ENCODE measurements at places on chromosomes 11 and 22. TPM values are rescaled to one million over a fixed set of nuclear protein-coding genes. Genes with fewer than 3 reads are reported as not detected.

GRCh38 chr11:93542811-93543229 is 371 bp downstream of the SMCO4 start:
- peak; percentile 31 for DNase-seq

DNA sequence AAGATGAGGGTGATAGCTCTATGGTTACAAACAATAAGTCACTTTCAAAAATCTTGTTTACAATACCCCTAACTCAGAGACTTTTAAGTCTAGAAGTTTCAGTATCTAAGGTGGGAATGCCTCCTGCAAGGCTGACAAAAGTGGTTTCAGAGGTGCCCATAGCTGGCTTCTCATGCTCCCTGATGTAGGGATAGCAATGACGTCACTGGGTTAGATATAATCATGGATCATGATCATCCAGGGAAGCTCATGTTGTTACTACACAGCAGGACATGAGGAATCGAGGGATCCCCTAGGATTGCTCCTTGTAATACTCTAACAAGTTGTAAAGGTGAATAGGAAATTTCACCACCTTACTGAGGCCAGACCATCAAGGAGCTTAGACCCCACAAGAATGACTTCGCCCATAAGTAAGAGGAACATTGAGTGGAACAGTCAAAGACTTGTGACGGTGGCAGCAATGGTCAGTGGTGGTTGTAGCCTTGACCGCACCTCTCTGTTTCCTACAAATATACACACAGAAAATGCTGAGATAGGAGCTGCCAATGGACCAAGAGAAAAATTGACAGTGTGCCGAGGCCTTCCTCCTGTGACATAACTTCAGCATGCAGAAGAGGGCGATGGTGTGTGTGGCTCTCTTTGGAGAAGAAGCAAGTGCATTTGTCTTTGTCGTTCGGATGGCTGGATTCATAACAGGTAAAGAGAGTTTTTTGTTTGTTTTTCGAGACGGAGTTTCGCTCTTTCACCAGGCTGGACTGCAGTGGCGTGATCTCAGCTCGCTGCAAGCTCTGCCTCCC is 15.6 kb downstream of the APOL4 start:
- no peak for DNase-seq

The CECR2 gene
- total RNA-seq, result 0.20 TPM

GRCh38 chr11:18802381-18803257 is 11.0 kb upstream of the PTPN5 start:
- peak; percentile 9 for DNase-seq

The DDIAS gene
- total RNA-seq, result 10.3 TPM

The TREH gene
- total RNA-seq, result not detected

DNA sequence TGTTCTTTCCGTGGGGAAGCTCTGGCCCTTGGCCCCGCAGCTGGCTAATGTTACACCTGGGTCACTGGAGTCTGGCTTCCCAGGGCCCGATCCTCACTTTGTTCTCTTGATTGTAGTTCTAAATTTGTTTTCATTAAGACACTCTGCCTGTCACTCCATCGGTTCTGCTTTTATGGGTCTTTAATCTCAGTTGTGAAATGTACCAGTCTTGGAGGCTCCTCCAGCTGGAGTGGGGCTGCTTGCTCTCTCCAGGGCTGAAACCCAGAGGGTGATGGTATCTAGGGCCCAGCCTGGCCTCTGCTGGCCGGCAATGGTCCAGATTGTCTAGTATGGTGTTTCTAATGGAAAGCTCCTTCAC is 352.9 kb downstream of the TENM4 start:
- DNase-seq, result no peak

The NAGA gene
- 16.9 TPM for total RNA-seq

GRCh38 chr11:135075740-135076139 is 663.7 kb upstream of the B3GAT1 start:
- peak; percentile 79 for DNase-seq

Data from MG63 (cell line).